NCI-H526 (cell line): ENCODE measurements at places on chromosomes 1 and 21.

DNA sequence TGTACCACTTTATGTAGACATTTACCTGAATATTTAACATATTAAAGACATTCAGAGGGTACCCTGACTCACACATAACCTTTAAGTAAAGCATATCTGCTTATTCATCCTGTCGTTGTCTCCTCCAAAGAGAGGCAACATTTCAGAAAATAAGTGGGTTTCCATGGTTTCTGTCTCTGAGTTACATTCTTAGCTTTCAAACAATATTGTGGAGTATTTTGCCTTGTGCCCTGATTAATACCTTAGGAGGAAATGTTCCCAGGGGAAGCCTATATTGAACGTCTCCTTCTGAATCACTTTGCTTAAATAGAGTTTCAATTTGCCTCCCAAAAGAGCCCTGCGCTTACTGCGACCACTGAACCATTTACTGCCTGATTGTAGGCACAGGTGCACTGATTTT lies 26.1 kb downstream of the PALMD start:
- peak; percentile 8 for DNase-seq

- DNase-seq = no peak
Observed at GRCh38 chr1:197837911-197838310, 62.6 kb upstream of the DENND1B start.

DNA sequence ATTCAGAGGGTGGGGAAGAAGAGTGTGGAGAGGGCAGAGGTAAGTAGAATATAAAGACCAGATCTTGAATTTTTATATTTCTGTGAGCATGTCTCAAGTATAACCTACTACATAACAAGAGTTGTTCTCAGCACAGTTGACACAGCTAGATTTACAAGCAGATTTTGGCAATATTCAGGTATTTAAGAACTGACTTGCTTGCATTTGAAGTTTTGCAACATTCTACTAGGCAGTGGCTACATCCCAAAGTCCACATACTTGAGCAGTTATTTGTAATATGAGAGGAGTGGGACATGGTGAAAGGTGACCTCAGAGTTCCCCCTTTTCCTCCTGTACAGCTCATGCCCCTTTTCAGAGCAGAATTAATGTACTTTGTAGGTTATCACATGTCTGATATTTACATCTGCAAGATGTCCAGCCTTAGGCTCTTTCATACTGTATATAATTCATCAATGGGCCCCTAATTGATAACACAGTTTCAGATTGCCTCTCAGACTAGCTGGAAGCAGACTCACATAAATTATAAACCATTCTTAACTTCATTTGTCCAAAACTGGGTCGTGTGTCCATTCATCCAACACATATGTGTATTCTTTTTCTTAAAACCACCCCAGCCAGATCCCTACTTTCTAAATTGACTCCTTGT lies 136.7 kb upstream of the RAVER2 start:
- DNase-seq = no peak

DNA sequence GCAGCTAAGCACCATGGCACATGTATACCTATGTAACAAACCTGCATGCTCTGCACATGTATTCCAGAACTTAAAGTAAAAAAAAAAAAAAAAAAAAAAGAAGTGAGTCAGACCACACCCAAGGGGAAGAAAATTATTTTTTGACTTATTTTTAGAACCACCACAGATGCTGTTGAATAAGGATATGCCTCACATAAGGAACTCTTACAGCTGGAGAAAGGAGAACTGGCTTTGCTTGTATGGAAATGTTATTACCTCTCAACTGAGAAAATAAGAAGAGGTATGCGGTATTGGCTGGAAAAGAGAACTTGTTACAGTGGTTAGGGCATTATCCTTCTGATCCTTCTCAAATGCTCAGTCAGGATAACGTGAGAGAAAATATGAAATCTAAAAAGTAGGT lies 27.5 kb upstream of the FCER1A start:
- DNase-seq = no peak

- DNase-seq = no peak
Observed at GRCh38 chr1:13700521-13701270, 708 bp downstream of the PRDM2 start.
